Mesenteric fat pad (tissue), 1 donor: ENCODE measurements at places on chromosomes 13 and 19.

- DNase-seq = no peak
Observed at GRCh38 chr13:53343361-53343744, 314.7 kb downstream of the OLFM4 start.

DNA sequence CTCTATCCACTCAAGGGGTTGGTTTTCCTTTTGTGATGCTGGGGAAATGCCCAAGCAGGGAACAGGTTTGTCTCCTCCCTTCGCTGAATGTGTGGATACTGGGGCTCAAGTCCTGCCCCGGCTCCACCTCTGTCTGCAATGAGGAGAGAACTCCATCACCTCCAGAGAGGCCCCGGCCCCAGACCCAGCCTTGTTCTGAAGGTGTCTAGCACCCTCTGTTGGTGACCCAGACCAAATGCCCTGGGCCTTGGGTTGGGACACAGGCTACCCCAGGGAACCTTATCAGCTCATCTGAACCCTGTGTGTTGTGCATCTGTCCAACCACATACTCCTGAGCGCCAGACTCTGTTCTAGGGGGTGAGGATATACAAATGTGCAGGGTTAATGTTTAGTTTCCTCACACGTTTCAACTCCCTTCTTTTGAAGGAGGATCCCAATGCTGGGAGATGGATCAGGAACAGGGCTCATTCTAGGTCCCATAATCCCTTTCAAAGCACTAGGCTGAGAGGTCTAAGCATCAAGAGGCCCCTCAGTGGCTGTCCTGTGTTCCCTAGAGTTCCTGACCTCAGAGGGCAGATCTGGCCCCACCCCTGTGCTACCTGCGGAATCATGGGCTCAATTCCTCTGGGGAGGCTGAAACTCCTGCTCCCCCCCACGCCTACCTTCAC lies 112.5 kb upstream of the SLC7A1 start:
- DNase-seq = no peak

- no peak for DNase-seq
Observed at GRCh38 chr13:78121459-78122348, 203.1 kb upstream of the EDNRB start.

DNA sequence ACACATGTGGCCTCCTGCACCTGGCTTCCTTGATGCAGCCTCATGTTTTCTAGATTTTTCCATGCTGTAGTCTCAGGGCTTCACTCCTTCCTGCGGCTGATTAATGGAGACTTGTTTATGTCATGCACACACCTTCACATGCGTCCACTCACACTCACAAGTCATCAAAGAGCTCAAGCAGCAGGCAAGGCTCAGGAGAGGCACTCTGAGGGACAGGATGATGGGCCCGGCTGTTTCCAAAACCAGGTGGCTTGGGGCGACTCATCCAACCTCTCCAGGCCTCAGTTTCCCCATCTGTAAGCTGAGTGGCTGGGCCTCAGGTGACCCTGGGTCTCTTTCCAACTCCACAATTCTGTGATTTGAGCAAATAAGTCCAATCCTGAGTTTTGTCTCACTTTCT lies 36.9 kb downstream of the RASA3 start:
- peak; percentile 35 for DNase-seq

GRCh38 chr19:50790396-50790795 lies at the start of gene ACP4:
TSS of gene ACP4 (plus strand) at chr19:50790415. CDS start at chr19:50790415, 0 bp downstream.
- no peak for DNase-seq

DNA sequence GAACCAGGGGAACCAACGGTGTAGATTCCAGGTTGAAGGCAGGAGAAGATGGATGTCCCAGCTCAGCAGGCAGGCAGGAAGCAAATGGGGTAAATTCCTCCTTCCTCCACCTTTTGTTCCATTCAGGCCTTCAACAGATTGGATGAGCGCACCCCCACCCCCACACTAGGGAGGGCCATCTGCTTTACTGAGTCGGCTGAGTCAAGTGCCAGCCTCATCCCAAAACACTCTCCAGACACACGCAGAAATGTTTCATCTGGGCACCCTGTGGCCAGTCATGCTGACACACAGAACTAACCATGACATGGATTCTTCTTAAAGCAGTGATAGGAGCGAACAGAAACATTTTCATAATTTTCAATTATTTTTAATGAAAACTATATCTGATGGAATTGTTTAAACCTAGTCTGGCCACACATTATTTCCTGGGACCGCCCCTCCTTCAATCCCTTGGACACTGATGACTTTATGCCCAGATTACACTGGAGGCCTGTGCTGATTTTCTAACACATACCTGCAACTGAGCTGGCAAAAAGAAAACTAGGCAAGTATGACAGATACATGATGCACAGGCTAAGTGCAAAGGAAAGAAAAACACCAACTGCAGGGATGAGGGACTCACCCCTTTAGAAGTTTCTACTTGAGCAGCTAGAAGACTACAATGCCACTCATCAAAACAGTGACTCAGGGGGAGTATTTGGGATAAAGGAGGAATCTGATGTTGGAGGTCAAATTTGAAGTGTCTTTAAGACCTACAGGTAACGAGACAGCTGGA lies 154.2 kb downstream of the TNFRSF19 start:
- DNase-seq = no peak

DNA sequence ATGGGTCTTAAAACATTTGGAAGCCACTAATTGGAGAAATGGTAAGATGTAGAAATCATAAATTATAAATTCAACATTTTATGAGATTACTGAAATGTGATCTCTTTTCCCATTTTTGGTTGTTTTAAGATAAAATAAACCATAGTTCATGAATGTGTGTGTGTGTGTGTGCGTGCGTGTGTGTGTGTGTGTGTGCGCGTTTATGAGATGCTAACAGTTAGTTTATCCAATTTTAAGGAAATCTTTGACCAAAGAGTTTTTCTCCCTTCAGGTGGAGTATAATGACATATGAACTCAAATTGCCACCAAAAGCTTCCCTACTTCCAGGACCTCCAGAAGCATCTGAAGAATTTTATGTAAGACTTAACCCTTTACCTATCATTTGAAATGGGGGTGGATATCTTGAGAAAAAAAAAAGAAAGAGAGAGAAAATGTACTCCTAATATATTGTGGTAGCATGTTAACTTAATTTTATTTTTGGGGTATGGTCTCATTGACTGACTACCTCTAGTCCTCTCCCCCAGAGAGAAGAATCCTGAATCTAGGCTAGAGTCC lies 98.1 kb upstream of the AKAP11 start:
- DNase-seq = no peak

DNA sequence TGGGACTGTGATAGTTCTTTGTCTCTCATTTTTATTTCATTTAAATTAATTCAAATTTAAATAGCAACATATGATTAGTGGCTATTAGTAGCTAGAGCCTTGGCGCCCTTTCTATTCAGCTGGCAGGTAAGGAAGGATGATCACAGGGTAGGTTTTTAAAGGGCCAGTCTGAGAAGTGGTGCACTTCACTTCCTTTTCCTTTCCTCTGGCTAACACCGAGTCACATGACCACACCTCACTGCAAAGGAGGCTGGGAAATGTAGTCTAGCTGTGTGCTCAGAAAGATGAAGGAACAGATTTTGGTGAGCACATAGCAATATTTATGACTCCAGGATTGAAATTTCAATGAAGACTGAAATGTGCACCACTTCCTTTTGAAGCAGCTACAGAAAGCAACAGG lies 128.7 kb downstream of the TSHZ3 start:
- no peak for DNase-seq

GRCh38 chr19:4791183-4792018 lies at the start of gene FEM1A:
TSS of gene FEM1A (plus strand) at chr19:4791734. CDS start at chr19:4791855, 121 bp downstream.
- peak; percentile 98 for DNase-seq

- peak; percentile 53 for DNase-seq
Observed at GRCh38 chr19:54299126-54299498, 13.9 kb downstream of the LILRA5 start.

DNA sequence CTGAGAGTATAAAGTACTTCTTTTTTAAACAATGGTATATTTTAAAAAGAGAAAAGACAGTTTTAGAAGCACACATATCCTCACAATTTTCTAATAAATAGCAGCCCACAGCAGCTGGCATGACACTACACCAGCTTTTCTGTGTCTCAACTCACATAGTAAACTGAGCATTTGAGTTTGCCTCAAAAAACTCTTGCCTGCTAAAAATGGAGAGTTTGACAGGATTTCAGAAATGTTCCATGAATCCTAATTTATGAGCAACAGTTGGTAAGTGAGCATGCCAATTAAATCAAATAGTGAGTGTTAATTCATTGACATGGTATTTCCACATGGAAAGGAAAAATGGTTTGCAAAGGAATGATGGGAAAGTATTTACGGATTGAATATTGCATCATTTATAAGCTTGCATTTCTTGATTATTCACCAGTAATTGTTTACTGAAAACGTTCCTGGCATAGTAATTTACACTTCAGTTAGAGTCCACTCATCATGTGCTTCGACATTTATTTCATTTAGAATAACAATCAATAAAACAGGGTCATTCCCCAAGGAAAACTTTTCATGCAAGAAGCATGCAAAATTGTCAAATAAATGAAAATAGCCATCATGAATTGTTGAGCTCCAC lies 323.0 kb downstream of the EFNB2 start:
- DNase-seq = no peak

- no peak for DNase-seq
Observed at GRCh38 chr13:44128552-44129001, 245.0 kb upstream of the SERP2 start.

DNA sequence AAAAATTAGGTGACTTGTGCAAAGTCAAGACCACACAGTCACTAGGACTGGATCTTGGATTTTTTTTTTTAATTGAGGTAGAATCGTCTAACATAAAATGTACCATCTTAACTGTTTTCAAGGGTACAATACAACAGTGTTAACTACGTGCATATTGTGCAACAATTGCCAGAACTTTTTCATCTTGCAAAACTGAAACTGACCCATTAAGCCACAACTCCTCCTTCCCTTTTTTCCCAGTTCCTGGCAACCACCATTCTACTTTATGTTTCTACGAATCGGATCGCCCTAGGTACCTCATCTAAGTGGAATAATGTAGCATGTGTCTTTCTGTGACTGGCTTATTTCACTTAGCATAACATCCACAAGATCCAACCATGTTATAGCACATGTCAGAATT lies 37.5 kb upstream of the POMP start:
- DNase-seq = no peak

GRCh38 chr19:32902448-32902847 lies 32.9 kb upstream of the SLC7A9 start:
- DNase-seq = no peak

GRCh38 chr13:95049772-95050171 lies 251.5 kb downstream of the ABCC4 start:
- no peak for DNase-seq

- no peak for DNase-seq
Observed at GRCh38 chr13:52926971-52927370, 78.5 kb upstream of the PCDH8 start.

GRCh38 chr13:94966422-94966955 lies 254.1 kb upstream of the SOX21 start:
- DNase-seq = no peak

DNA sequence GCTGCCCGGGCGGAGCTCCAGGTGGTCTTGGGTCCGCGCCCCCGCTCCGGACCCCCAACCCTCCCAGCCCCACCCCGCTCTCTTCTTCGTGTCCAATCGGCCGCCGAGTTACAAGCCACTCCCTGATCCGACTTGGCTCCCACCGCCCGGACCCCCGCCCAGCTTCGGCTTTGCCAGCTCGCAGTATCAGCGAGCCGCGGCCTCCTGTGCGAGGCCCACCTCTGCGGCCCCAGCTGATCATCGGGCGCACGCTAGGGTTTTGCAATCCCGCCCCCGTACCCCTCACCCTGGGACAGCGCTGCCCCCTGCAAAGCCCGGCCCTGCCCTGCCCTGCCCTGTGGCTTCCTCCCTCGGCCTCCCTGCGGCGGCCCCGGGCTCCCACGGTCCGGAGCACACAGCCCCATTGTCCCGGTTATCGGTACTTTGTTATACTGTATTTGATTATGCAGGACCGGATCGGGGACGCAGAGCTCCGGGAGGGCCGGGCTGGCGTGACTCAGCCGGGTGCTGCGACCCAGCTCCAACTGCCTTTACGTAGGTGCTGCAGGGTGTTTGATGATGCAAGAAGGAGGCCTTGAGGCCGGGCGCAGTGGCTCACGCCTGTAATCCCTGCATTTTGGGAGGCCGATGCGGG lies 598 bp upstream of the LPAR2 start:
- no peak for DNase-seq

- DNase-seq = no peak
Observed at GRCh38 chr13:110820322-110820721, 94.5 kb downstream of the ANKRD10 start.
